NCI-H1048 (cell line): ENCODE measurements at places on chromosomes 6 and 20.

DNA sequence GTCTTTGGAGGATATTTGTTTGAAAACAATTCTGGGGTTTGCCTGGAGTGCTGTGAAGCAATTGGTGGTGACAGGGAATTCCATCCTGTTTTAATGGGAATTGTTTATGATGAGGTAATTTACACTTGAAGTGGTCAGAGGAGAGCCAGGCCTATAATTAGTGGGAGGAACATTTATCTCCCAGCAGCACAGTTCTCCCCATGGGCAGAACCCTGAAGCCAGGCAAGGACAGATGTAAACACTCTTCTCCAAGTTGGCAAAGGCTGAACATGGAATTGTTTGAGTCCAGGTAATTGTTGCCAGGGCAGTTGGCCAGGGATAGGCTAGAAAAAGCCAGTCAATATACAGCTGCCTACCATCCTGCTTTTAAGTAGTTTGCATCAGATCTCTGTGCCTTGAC lies 789.7 kb downstream of the FRK start:
- DNase-seq, result no peak

DNA sequence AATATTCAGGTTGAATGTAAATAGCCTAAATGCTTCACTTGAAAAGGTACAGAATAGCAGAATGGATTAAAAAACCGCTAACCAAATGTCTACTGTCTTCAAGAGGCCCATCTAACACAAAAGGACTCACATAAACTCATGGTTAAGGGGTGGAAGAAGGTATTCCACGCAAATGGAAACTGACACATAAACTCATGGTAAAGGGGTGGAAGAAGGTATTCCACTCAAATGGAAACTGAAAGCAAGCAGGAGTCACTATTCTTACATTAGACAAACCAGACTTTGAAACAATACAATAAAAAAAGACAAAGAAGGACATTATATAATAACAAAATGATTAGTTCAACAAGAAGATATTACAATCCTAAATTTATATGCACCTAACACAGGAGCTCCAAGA lies 38.3 kb upstream of the PKIB start:
- DNase-seq, result no peak

GRCh38 chr20:37163832-37164554 lies 15.1 kb upstream of the RPN2 start:
- no peak for DNase-seq

- DNase-seq, result no peak
Measured at GRCh38 chr20:42204109-42204660, 586.0 kb upstream of the CHD6 start.

- DNase-seq, result no peak
Measured at GRCh38 chr20:61185841-61186601, 66.0 kb upstream of the CDH4 start.

DNA sequence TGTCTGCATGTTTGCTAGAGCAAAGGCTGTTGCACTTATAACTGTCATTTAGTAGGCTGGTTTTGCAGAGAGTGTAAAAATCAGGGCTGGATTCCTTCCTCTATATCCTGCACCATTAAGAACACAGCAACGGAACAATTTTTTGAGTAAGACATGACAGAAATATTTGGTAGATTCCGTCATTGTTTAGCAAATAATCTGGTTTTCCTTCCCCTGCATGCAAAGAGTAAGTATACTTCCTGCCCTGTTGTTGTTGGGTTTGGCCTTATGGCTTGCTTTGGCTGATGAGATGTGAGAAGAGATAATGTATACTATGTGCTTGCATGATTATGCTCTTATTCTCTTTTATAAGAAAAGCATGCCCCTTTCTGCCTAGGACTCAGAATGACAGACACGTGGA lies 23.8 kb downstream of the MANEA start:
- no peak for DNase-seq

DNA sequence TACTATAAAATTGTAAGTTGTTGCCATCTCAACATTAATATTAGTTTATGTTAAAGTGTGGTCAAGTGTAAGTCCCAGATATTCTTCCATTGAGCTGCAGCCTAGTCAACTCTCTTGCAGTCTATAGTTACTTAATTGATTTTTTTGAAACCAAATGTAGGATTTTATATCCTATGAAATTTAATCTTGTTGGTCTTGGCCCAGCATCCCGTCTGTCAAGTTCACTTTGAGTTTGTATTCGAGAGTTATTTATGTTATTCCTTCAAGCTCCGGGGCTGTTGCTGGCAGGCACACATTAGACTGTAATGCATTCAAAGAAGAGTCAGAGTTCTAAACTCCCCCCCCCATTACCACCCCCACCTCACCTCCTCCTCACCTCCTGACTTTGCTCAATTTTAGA lies 71.0 kb upstream of the SPACA1 start:
- no peak for DNase-seq

DNA sequence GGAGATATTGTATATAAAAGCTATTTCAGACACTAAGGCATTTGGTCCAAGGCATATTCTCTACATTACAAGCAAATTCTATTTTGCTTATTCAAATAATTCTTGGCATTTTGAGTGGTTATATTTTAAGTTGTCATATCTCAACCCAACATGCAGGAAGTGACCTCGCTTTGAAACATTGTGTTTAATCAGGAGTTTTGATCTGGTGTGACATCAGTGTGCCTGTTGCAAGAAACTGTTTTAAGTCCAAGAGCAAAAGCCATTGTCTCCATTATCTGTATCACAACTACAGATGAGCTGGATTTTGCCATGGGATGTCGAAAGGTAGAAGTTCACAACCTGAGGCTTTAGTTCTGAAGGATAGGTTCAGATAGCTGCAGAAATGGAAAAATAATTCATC lies 509.9 kb upstream of the ID4 start:
- DNase-seq, result no peak

GRCh38 chr6:156771761-156772160 lies 5.4 kb upstream of the ARID1B start:
- DNase-seq, result no peak

DNA sequence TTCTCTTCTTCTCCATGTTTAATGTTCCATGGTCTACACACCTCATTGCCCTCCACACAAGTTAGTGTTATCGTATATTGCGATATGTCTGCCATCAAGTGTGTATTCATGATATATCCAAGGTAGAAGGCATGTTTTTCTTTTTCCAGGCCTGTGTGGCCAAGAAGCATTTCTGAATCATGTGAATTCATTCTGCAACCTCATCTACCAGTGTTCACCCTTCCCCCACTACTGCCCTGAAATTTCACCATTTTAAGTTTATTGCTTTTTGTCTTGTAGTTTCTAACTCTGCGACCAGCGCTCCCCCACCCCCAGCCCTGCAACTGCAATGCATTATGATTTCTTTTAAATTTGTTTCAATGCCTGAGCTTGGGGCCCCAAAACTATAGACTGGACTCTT lies 618.0 kb upstream of the FLRT3 start:
- DNase-seq, result no peak

DNA sequence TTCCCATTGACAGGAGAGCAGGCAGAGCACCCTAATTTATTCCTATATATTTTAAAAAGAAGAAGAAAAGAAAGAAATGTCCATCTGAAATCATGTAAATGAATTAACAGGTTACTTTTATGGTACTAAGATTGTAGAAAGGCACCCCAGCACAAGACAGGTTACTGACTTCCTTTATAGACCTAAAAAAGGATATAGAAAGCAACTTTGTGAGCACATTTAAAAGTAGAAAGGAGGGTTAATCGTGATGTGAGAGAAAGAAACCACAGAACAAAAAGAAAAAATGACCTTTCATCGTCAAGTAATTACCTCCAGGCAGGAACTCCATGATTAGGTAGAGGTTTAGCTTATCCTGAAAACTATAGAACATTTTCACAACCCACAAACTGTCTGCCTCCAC lies 29.9 kb downstream of the STK38 start:
- no peak for DNase-seq

- DNase-seq, result no peak
Measured at GRCh38 chr20:32325706-32326503, 32.2 kb upstream of the ASXL1 start.

GRCh38 chr6:57205550-57206328 lies 16.4 kb downstream of the RAB23 start:
- DNase-seq, result no peak

- DNase-seq, result no peak
Measured at GRCh38 chr6:157556671-157557430, 175.9 kb downstream of the ZDHHC14 start.

- no peak for DNase-seq
Measured at GRCh38 chr20:47126709-47127108, 229.8 kb downstream of the ZMYND8 start.

DNA sequence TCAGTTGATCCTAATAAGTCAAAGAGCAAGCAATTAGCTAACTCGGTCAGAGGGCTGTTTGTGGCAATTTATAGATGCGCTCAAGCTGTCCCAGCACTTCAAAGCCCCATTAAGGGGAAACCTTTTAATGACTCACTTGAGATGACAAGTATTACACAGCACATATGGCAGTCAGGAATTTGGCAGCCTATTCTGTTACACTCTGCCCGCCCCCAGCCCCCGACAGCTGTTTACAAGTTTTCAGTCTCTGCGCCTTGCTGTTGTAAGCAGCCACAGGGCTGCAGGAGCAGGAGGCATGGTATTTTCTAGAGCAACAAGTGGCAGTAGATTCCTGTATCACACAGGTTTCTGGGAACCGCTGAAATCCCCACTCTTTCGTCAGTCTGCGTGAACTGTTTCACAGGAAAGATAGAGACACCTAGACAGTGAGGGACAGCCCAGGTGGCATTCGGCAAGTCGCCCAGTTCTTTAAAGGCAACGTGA lies 263.0 kb downstream of the FOXC1 start:
- no peak for DNase-seq

GRCh38 chr6:20377623-20378265 lies 23.9 kb upstream of the E2F3 start:
- no peak for DNase-seq

DNA sequence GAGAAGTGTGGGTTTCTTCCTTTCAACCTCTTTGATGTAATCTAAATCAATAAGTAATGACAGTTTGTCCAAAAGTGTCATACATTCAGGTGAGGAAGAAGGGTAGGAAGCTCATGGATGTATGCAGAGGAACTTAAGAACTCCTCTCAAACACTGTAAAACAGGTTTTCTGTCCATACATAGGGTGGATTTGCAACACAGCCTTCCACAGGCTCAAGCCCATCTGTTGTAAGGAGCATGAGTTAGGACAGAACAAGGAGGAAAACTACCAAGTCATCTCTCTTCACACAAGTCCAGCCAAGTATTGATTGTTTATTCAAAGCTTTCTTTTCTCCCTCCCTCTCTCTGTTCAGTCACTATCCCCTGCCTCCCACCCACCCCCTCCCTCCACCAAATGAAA lies 49.0 kb upstream of the CDYL start:
- no peak for DNase-seq

DNA sequence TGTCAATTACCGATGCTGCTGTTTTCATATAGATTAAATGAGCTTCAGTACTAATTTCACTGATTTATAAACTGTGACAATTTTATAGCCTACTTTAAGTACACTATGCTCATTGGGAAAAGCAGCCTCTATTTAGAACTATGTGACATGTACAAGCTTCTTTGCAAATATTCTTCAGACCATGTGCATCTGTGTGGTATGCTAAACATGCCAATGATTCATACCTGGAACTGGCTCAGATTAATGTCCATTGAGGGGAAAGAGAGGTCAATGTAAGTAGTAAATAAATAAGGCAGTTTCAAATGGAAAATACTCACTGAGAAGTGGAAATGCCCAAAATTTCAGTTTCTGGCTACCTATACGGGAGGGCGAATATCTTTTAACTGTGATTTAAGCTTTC lies 777.7 kb downstream of the C6orf118 start:
- no peak for DNase-seq

DNA sequence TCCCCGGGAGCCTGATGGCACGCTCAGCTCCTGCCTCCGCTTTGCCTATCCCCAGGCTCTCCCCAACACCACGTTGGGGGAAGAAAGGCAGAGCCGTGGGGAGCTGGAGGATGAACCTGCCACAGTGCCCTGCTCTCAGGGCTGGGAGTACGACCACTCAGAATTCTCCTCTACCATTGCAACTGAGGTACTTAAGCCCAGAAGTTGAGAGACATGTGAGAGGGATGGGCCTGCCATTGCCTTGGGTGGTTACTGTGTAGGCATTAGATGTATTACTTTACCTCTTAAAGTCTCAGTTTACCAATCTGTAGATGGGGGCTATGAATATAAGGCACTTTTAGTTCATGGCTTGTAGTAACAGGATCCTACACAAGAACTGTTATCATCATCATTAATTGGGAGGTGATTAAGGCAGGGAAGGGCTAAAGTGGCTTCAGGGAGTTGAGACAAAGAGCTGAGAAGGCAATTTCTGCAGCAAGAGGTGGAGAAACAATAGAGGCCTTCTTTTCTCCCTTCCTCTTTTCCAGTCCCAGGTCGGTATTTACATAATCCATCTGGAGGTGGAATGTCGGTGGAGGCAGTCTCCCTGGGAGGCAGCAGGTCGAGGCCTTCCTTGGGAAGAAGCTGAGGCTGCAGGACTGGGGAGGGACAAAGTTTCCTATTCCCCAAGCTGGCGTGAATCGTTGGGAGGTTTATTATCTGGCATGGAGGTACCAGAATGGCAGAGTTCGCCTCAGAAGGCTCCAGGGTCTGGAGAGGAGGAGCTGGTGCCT lies 691 bp downstream of the SLC22A7 start:
- DNase-seq, result no peak

DNA sequence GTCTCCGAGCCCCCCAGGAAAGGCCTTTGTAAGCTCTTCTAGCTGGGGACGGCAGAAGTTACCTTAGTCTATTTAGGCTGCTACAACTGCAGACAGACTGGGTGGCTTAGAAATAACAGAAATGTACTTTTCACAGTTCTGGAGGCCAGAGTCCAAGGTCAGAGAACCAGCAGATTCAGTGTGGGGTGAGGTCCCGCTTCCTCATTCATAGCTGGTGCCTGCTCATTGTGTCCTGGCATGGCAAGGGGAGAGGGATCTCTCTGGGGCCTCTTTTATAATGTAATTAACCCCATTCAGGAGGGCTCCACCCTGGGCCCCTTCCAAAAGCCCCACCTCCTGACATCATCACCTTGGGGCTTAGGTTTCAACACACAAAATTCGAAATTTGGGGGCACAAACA lies 315.1 kb downstream of the CDH4 start:
- DNase-seq, result no peak

GRCh38 chr6:122753688-122754056 lies 25.8 kb upstream of the FABP7 start:
- no peak for DNase-seq

DNA sequence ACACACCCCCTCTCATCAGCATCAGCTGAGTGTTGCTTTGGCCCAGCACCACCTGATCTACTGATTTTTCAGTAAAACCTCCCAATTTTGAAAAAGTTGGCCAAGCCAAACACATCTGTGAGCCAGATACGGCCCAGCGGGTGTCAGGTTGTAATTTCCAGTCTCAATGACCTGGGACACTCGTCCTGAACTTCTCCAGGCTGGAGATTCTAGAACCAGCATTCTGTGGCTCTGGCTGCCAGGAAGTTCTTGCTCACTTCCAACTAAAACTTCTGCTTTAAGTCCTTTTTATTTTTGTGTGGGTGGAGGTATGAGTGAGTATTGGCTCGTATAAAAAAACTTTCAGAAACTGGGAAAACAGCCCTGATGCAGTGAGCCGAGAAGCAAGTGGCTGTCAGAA lies 5.1 kb downstream of the KIAA1755 start:
- no peak for DNase-seq

DNA sequence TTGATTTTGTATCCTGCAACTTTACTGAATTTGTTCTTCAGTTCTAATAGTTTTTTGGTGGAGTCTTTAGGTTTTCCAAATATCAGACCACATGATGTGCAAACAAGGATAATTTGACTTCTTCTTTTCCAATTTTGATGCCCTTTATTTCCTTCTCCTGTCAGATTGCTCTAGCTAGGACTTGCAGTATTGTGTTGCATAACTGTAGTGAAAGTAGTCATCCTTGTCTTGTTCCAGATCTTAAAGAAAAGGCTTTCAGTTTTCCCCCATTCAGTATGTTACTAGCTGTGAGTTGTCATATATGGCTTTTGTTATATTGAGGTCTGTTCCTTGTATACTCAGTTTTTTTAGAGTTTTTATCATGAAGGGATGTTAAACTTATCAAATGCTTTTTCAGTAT lies 4.6 kb downstream of the MICB start:
- no peak for DNase-seq
